ENCODE measurements at places on chromosomes 7 and 10.

GRCh38 chr7:88967432-88967831, 171.9 kb upstream of the TEX47 start:
- DNase-seq, result no peak

GRCh38 chr10:86905429-86905828, 52.0 kb downstream of the MMRN2 start:
- no peak for DNase-seq

DNA sequence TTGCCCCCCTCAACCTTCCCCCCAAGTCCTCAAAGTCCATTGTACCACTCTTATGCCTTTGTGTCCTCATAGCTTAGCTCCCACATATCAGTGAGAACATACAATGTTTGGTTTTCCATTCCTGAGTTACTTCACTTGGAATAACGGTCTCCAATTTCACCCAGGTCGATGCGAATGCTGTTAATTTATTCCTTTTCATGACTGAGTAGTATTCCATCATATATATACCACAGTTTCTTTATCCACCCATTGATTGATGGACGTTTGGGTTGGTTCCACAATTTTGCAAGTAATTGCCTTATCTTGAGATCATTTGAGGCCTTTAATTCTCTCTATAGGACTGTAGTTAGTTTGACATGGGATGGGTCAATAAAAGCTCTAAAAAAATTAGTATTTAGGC, 124.7 kb downstream of the ARL4A start:
- no peak for DNase-seq

DNA sequence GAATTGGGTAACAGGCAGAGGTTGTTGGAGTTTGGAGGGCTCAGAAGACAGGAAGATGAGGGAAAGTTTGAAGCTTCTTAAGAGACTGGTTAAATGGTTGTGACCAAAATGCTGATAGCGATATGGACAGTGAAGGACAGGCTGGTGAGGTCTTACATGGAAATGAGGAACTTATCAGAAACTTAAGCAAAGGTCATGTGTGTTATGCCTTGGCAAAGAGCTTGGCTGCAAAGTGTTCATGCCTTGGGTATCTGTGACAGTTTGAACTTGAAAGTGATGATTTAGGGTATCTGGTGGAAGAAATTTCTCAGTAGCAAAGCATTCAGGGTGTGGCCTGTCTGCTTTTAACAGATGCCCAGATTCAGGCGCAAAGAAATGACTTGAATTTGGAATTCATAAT, 64.5 kb upstream of the EEPD1 start:
- DNase-seq, result no peak

- DNase-seq, result no peak
These were observed 49.2 kb downstream of the PTTG1IP2 start for GRCh38 chr7:90518630-90519029.

DNA sequence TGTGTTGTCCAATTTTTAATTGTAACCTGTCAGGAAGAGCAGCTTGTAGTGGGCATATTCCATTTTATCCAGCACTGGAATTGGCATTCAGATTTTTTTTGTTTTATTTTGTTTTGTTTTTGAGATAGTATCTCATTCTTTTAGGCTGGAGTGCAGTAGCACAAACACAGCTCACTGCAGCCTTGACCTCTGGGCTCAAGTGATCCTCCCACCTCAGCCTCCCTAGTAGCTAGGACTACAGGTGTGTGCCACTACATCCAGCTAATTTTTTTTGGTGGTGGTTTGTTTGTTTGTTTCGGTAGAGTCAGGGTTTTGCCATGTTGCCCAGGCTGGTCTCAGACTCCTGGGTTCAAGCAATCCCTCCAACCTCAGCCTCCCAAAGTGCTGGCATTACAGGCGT, 44.7 kb downstream of the GUSB start:
- no peak for DNase-seq

DNA sequence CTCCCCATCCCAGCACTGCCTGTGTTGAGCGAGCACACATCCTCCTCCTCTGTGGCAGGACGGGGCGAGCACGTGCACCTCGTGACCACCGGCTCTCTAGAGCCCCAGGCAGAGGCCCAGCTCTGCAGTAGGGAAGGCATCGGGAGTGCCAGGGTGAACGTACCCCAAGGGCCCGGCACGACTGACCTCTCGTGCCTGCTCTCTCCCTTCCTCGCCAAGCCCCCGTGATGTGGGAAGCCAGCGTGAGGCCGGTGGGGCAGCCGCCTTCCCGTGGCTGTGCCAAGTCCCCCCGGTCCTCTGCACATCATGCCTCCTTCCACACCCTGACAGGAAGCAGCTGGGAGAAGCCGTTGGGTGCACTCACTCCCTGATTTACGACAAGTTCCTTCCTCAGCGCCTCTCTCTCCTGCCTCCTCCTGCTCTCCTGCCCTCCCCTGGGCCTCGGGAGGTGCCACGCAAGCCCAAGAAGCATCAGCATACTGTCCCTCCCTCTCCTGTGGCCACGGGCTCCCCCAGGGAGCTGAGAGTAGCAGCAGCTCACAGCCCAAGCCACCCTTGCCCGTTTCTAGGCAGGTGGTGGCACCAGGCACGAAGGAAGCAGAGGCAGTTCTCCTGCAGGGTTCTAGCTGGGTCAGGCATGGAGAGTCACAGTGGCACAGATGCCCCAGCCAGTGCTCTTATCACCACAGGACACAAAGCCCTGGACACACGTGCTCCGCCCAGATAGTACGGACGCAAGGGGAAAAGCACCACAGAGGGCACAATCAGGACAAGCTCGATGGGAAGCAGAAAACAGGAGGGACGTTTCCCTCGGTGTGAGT, 47.0 kb downstream of the AMZ1 start:
- DNase-seq, result no peak

DNA sequence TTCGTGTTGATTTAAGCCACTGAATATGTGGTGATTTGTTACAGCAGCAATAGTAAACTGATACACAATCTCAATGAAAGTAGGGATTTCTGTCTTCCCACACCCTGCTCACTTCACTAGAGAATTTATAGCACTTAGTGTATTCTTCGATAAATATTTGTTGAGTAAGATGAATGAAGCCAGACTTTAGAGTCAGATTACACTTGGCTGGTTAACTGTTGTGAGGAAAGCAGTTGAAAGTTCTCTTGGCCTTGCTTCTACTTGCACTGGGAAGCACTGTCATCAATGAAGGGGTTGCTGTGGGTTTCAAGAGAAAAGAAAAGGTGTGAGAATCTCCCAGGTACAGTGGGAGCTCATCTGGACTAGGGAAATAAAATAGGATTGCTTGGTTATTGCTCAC, 82.1 kb upstream of the IGFBP3 start:
- DNase-seq, result no peak

- DNase-seq, result no peak
These were observed 245.5 kb upstream of the STEAP1 start for GRCh38 chr7:89908736-89909135.

GRCh38 chr7:47031786-47032535, 550.0 kb downstream of the TNS3 start:
- no peak for DNase-seq

DNA sequence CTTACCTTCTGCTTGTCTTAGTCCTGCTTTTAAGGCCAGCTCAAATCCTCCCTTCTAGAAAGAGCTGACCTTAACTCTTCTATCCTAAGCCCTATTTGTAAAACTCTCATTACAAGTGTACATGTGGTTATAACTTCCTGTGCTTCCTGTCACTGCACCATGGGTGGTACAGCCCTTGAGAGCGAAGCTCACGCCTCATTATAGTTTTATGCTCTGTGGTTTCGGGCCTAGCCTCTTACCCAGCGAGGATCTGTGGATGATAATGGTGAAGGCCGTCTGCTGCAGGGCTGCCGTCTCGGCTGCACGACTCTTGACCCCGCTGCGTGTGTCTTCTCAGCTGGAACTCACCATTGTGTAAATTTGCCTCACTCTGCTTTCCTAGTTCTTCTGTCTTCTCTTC, 74.6 kb downstream of the CUL1 start:
- no peak for DNase-seq

DNA sequence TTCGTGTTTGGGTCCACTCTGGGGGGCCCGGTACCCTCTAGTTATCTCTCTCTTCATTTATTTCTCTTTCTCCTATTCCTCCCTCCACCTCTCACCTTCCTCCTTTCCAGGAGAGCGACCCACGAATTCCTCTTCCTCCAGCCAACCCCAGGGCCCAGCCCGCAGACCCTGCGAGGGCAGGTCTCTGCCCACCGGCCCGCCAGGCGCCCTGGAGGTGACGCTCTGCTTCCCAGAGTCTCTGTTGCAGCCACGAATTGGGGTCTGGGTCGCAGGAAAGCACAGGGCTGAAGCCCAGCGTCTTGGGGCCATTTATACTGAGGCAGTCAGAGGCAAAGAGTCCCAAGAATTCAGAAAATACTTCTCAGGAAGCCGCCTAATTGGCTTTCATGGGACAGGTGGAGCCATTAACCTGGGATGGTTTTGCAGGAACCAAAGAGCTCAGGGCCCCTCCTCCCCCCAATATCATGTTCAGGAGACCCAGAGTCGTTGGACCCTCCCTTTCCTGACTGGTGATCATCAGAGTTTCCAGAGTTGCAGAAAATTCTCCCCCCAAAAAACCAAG, 2.7 kb upstream of the EN2 start:
- DNase-seq, result no peak

GRCh38 chr10:115384665-115385064, 291.5 kb downstream of the ATRNL1 start:
- no peak for DNase-seq

DNA sequence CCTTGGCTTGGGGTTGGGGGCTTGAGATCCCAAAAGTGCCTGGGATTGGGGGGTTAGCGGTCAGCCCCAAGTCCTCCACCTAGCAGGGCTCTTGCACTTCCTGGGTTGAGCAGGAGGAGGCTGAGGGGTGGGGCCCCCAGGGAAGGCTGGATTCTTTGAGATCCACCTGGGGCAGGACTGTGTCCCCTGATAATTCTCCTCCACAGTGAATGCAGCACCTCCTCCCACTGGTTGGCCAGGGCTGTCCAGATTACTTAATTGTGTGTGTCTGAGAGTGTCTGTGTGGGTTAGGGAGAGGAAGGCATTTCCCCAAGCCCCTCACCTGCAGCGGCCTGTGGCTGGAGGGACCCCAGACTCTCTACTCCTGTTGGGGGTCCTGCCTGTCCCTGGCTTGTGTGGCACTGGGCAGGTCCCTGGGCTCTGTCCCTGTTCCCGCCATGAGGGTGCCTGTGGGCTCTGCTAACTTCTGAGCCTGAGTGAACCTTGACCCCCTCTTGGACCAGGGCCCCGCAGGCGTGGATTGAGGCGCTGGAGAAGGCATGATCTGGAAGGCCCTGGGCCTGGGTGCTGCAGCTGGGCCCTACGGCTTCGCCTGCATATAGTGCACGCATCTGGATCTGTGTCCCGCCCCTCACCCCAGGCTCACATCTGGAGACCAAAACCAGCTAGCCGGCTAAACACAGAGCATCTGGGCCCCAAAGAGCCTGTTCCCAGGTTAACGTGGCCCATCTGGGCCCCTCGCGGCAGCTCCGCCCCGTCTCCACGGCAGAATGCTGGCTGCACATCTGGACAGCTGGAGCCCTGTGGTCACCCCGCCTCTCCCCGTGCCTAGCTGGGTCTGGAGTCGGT, 10.4 kb downstream of the TMEM270 start:
- DNase-seq, result no peak

DNA sequence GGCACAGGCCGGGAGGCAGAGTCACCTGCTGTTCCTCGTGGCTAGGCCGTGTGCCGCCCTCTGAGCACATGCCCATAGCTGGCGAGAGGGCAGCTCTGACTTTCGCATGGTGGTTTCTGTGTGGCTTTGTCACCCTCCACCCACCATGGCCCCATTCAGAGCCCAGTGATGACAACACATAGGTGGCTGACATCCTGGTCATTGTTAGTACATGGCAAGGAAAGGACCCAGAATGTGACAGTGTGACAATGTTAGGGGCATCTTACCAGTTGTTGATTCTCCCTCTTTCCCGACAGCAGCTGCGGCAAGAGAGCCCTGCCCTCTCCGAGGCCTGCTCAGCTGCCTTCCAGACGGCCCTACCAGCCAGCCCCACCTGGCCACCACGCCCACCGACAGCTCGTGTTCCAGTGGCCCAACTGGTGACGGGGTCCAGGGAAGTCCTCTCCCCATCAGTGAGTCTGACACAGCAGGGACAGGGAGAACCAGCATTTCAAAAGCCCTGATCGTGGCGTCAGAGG, 52.2 kb downstream of the ZNF467 start:
- no peak for DNase-seq

- DNase-seq, result no peak
These were observed 144.1 kb upstream of the FAM171A1 start for GRCh38 chr10:15515202-15515601.

GRCh38 chr10:93615576-93616235, 3.4 kb downstream of the PDE6C start:
- DNase-seq, result no peak

GRCh38 chr10:24680647-24681524, 42.8 kb downstream of the ARHGAP21 start:
- no peak for DNase-seq

DNA sequence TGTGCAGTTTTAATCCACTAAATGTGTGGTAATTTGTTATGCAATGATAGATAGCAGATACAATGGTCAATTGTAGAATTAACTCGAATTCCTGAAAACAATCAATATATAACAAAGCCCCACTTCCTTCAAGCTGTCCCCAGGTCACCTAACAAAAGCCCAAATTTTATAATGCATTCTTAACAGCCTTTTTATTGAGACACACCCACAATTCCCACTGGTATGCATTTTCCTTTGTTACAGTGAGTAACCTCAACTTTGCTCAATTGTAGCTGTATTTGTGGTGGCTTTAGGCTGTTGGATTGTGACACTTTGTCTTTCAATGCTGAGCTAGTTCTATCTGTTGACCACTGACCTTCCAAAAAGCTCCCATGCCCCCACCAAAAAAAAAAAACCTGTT, 279.8 kb upstream of the CACNA2D1 start:
- DNase-seq, result no peak

DNA sequence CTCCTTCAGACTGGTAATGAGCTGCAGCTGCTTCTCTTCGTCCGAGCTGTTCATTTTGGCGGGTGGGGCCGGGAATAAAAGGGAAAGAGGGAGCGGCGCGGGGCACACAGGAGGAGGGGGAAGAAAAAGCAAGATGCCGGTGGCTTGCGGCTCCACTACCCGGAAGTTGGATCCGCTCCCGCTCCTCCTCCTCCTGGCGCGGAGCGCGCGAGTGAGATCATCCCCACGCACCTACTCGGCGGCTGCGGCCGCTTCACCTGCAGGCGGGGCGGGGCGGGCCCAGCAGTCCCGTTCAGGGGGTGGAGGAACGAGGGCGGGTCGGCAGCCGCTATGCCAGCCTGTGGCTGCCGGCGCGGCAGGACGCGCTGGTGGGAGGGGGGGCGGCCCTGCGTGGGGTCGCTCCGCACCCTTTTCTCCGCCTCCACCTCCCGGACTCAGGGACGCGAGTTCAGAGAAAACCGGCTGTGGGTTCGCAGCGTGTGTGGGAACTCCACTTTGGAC, at the start of gene SHTN1:
TSS of gene SHTN1 (minus strand) at position 162 of the 501 bp plus-strand sequence. CDS start at position 54, 108 bp downstream.
- DNase-seq, result no peak

DNA sequence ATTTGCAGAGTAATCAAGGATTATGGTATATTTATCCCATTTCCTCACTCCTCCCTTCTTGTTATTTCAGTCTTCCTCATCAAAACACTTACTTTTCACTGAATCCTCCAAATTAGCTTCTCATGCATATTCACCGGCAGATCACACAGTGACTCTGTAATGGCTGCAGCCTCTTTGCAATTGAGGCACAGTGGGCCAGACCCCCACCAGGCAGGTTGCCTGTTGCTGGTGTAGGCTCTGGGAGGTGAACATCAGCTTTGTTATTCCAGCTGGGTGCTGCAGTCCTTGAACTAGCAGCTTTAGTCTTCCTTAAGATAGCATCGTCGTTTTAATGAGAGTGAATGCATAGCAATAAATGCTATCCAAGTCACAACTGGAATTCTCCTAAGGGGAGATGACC, 449.3 kb downstream of the CNTNAP2 start:
- DNase-seq, result no peak
